ENCODE measurements at places on chromosomes 1 and 21. TPM values are rescaled to one million over a fixed set of nuclear protein-coding genes. Genes with fewer than 3 reads are reported as not detected.

DNA sequence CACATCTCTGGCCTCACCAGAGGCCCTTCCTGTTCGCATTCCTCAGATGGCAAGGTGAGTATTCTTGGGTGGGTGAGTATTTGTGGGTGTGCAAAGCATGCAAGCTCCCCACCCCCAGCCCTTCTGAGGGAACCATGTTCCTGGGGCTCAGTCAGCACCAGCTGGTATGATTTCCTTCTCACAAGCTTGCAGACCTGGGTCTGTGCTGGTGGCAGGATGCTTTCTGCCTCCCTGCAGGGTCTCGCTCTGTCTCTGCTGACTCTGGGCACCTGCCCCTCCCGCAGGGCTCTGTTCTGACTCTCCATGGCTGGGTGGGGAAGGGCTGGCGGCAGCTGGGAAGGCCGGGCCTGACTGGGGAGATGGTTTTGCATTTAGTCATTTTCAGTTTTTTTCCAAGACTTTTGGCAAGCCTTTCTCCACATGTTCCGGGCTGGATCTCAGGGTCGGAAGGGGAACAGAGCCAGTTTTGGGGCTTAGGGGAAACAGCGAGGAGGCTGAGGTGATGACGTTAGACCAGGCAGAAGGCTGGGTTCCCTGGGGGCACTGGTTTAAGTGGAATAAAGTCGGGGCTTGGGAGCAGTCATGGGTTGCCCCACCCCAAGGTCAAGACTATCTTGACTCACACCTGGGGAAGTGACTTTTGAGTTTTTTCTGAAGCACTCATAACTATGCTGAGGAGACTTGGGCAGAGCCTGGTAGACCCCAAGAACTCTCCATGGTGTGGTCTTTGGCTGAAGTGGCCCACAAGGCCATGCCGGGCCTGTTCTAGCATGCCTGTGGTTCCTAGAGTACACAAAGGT is 6.2 kb downstream of the RASSF5 start:
- no peak for DNase-seq

The ANXA9 gene
- polyA plus RNA-seq, result 0.07 TPM

DNA sequence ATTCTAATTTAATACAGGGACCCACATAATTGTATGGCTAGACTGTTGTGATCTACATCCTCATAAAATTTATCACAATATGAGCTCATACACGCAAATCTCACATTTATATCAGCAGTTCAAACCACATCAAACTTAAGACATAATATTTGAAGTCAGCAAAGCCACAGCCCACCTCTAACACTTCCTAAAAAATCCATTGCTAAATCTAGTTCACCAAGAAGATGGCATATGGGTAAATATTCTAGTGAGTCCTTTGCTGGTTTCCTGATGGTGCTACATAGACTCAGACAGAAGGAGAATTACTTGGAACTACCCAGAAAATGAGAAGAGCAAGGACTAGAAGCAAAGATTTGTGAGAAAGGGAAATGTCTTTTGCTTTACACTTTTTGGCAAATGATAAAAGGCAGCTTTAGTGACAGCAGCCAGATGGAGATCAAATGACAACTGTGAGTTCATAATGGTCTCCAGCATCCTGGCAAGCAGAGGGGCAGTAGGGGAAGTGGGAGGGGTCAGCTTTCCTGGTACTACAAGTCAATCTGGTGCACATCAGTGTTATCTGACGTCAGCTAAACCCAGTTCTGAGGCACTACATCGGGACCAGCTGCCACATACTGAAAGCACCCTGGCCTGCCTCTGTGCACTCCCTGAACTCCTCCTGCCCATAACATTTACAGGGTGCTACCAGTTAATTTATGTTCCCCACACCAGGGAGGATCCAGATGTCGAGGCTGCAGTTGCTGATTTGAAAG is 10.6 kb upstream of the GADD45A start:
- DNase-seq, result peak; percentile 75

GRCh38 chr21:29265690-29266479 is 32.8 kb upstream of the BACH1 start:
- DNase-seq, result no peak

GRCh38 chr1:115160728-115161127 is 71.4 kb upstream of the TSPAN2 start:
- DNase-seq, result no peak

The CYP2J2 gene
- polyA plus RNA-seq, result 1.1 TPM

DNA sequence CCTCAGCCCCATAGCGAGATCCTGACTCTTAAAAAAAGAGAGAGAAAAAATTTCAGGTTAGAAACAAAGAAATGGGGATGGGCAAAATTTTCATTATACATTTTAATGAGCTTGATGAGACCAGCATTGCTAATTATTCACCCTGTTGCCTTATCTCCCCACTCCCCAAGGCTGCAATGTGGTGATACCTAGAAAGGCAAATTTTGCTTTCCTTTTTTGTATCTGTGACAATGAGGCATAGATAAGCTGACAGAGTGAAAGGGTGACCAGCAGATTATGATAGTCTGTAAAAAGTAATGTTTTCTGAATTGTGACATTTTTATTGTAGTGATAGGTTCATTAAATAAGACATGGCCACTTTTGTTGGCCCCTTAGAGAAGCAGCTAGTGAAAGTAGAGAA is 12.9 kb downstream of the SRRM1 start:
- DNase-seq, result no peak

DNA sequence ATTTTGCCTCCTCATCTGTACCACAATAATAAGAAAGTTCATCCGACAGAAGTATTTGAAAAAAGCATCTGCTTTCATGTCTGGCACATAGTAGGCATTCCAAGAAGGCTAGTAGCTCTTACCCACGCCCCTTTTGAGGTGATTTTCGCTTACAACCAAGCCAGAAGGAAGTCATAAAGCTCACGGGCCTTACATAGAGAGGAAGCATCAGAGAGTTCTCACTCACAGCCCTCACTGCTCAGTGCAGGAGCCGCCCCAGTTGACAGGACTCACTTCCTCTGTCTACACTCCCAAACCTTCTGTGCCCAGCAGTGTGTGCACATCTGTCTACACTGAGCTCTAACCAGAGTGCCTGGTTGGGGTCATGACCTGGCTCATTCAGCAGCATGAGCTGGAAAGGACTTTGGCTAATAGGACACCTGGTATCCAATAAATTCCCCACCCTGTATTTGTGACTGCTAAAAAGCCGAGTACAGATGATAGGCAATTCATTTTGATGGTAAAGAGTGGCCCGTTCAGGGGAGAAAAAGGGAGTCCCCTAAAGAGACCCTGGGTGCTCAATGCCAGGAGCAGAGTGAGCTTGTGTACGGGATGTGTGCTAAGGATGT is 36.8 kb upstream of the DUSP10 start:
- DNase-seq, result no peak
